ENCODE measurements at places on chromosomes 12 and 14.
A peak's percentile ranks its signal among the peaks of the same experiment; 100 is the strongest.

GRCh38 chr12:25072906-25073650 is 121.9 kb downstream of the DNAI7 start:
- DNase-seq = no peak

DNA sequence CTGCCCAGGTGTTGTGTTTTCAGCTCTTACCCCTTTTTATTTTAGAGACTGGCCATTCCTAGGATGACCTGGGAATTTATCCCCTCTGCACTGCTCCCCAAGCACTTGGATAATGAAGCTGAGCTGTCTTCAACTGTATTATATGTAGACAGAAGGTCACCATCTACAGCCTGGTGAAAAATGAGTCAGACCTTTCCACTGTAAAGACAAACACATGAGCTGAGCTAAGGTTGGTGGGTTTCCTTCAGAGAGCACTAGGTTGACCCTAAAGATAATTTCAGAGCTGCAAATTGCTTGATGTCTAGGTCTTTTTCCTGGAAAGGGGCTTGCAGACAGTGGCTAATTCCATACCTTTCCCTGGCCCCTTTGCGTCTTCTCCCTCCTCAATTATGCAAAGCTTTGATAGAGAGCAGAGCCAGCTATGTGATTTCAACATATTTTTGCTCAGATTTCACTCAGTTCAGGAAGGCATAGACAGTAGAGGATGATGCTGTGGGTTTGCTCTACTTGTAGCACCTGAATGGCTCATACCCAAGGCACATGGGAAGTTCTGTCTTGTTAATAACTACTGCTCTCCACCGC is 9.2 kb upstream of the IKZF4 start:
- no peak for DNase-seq

DNA sequence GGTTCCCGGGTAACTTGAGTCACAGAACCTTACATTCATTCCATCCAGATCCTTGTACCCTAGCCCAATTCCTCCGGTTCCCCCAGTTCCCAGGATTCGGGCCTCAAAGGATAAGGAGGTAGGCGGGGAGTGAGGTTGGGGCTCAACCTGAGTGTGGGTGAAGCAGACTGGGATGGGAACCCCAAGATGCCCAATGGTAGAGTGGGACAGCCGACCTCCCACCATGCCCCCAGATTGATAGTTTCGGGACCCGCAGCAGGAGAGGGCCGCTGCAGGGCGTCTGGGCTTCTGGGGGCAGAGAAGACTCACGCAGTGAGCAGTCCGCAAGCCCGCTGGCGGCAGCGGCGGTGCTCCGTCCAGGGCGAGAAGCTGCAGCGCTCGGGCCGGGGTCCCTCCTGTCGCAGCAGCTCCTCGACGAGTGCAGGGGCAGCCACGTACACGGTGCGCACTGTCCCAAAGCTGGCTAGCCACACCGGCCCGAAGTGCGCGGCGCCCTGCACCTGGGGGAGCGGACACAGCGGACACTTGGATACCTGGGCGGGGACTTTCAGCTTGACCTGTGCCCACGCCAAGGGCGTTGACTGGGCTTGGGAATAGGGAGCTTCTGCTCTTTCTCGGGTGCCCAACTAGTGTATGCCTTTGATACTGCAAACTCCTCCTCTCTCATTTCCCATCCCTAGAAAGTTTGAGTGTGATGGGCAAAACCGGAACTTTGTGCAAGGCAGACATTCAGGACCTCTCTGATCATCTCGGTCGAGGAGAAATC is 997 bp downstream of the CYP27B1 start:
- DNase-seq = no peak

DNA sequence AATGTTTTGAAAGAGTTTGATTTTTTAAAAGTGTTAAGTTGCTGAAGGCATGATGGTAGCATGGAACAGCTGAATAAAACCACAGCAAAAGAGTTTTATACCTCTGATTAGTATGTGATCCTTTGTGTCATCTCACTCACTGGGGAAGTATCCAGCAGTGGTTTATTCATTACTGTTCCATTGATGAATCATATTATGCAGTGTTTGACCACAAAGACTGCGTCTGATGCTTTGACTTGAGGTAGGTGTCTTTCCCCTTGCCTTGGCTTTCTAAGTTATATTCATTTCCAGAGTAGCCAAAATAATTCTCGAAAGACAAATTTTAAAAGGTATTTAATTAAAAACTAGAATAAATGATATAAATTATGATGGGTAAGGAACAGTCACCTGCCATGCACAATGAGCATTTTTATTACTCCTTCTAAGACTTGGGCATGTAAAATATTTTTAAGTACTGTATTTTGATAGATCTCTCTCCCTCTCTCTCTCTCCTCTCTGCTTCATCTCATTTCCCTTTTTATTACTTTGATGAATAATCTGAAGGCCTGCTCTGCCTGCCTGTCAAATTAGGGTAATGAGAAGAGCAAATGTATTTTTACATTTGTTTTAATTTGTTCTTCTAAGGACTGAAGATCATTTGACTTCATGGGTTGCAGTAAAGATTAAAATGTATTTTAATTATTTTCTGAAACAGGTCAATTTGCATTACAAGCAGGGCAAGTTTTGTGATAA is 164.9 kb downstream of the NAV3 start:
- no peak for DNase-seq

DNA sequence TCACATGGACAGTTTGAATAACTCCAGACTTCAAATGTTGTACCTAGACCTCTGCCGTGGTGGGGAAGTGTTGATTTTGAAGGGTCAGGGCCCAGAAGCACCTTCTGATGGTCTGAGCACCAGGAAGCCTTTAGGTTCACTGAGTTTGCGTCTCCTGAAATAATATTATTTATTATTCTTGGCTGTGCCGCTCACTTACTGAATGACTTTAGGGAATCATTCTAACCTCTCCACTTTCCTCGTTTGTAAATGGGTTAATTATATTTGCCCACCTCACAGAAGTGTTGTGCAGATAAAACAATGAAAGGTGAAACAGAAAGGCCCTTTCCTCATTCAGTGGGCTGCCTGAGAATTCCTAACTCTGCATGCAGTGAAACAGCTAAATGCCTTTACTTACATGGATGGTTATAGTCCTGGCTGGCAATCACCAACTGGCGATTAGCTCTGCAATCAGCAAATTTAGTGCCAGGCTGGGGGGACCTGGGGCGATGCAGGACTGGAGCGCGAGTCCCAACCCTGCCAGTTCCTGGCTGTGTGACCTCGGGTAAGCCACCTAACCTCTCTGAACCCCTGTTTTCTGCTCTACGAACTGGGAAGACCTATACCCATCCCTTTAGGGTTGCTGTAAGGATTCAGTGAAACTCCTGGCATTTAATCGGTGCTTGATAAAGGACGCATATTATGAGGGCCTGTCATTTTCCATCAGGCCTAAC is 57.5 kb downstream of the MAP1LC3B2 start:
- no peak for DNase-seq

GRCh38 chr14:75290851-75291250 is 12.2 kb downstream of the FOS start:
- DNase-seq = no peak

GRCh38 chr14:36950812-36951211 is 221.6 kb downstream of the SLC25A21 start:
- no peak for DNase-seq

- DNase-seq = no peak
Measured at GRCh38 chr14:76271041-76271755, 104.7 kb upstream of the ESRRB start.

DNA sequence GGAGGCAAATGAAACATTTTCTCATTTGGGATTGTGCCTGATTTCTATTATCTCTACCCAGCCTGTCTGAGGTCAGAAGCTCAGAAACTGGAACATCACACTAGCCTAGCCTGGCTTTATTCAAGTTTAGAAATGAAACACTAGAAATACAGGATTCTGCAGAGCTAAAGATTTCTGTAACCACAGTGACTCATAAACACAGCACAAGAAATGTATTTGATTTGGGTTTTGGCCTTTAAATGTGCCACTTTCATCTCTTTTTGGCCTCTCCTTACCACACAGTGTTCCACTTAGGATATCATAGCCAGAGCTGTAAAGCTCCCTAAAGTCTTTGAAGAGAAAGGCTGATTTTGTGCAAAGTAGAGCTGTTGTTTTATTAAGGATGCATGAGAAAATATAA is 307.5 kb downstream of the EMP1 start:
- DNase-seq = no peak

DNA sequence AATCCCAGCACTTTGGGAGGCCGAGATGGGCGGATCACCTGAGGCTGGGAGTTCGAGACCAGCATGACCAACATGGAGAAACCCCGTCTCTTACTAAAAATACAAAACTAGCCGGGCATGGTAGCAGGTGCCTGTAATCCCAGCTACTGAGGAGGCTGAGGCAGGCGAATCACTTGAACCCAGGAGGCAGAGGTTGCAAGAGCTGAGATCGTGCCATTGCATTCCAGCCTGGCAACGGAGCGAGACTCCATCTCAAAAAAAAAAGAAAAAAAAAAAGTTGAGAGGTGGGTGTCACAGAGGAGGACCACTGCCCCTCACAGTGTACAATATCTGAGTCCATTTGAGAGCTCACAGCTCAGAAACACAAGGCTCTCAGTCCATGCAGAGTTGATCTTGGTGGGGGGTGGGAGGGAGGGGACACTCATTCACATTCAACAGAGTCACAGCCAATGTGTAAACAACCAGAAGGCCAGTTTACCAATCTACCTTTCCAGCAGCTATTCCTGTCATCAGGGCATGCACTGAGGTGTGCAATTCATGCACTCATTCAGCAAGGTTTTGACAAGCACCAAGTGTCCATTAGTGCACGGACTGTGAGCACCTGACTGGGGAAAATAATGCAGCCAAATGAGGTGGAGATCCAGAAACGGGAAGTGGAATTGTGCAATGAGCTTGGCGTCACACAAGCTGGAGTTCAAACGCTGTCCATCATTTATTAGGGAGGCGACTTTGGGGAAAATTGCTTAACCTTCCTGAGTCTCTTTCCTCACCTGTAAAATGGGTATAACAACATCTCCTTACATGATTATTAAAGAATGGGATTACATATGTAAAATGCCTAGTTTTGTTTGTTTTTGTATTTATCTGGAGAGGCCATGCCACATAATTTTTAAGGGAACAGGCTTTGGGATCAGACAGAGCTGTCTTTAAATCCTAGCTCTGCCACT is 4.4 kb upstream of the EIF5 start:
- DNase-seq = no peak

GRCh38 chr14:56120091-56120691 is 2.0 kb downstream of the PELI2 start:
- DNase-seq = no peak

GRCh38 chr14:36356862-36357261 is 36.4 kb upstream of the MBIP start:
- DNase-seq = no peak

GRCh38 chr14:74257078-74257940 is 18.1 kb downstream of the VSX2 start:
- peak; percentile 66 for DNase-seq

- no peak for DNase-seq
Measured at GRCh38 chr12:43840338-43840737, 4.5 kb downstream of the TMEM117 start.

- DNase-seq = no peak
Measured at GRCh38 chr12:58728397-58728796, 191.9 kb downstream of the LRIG3 start.

- no peak for DNase-seq
Measured at GRCh38 chr14:68160779-68161546, 341.4 kb downstream of the RAD51B start.
